Bronchial epithelial cell (primary cell): ENCODE measurements at places on chromosomes 2 and 18. TPM values are rescaled to one million over a fixed set of nuclear protein-coding genes. Genes with fewer than 3 reads are reported as not detected.

DNA sequence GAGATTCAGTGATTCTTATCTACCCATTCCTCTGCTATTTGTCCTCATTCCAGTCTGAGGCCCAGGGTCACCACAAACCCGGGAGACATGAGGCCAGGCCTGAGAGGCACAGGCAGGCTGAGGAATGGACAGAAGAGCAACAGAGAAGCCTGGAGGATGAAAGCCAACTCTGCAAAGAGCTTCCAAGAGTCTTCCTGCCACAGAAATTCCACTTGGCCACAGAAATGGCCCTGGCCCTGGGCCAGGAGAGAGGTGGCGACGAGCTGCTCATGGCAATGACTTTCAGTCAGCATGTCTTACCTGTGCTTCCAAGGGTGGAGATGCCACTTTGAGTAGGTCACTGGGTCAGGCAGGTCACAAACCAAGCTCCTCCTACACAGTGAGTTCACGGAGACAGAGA is 155.3 kb upstream of the PKDCC start:
- DNase-seq: no peak

Gene PREPL
- total RNA-seq: 23.7 and 42.2 TPM in 2 replicates

Gene OTOS
- total RNA-seq: not detected in 2 replicates

Gene C1QL2
- total RNA-seq: not detected in 2 replicates

DNA sequence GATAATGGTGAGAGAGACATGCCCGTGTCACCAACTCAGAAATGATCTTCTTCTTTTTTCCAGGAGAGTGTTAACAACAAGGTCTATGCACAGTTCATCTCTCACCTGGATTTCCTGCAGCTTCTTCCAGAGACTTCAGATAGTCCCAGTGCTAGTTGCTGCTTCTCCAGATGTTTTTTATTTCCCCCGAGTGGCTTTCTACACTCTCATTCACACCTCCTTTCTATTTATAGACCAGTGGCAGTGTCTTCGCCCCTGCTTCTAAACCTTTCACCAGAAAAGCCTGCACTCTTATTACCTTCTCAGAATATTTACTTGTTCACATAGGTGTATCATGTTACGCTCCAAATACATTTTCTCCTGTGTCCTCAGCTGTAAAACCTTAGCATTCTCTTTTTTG is 558.8 kb upstream of the CHAC2 start:
- no peak for DNase-seq

DNA sequence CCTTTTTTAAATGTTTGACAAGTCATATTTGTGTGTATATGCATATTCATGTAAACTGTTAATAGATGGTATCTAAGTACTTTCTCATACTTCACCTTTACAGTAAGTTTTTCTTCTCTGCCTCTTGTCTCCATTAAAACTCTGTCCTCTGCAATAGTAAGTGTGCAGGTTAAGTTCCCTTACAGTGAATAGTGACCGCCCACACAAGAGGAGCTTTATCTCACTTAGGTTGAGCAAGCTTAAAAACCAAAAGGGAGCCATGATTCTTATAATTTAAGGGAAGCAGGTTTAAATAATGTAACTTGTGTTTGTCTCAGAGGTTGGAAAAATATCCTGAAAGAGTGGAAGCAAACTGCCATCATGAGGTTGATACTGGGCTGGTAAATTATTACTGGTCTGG is 61.3 kb downstream of the MRPS9 start:
- no peak for DNase-seq

GRCh38 chr18:23735021-23735464 is 45.8 kb downstream of the LAMA3 start:
- DNase-seq: peak; percentile 54

- DNase-seq: no peak
Observed at GRCh38 chr18:62723666-62724281, 8.4 kb downstream of the PHLPP1 start.

DNA sequence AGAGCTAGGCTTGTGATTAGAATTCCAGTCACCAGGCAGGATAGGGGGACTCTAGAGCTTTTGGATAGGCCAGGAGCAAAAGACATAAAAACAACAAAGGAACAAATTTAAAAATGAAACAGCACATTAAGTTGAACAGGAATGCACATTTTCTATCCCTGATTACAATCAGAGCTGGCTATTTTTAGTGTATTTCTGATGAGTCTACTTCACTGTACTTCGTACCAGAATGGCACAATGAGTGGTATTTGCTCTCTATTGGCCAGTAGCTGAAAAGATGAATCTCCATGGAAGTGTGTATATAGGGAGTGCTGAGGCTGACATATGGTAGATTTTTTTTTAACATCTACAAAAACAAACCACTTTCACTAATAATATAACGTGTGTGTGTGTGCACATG is 34.2 kb upstream of the LRRTM1 start:
- DNase-seq: no peak

Gene THSD7B
- total RNA-seq: 0.13 TPM in 1 of 2 replicates, not detected in the other

- DNase-seq: no peak
Observed at GRCh38 chr2:105248316-105249070, 7.0 kb downstream of the GPR45 start.

GRCh38 chr2:237278568-237278967 is 135.4 kb downstream of the COL6A3 start:
- no peak for DNase-seq

Gene TMEM163
- total RNA-seq: not detected in 2 replicates

Gene TXNDC2
- total RNA-seq: under 0.01 TPM in 1 of 2 replicates, not detected in the other

- DNase-seq: no peak
Observed at GRCh38 chr18:10361660-10362059, 92.8 kb upstream of the APCDD1 start.
